NCI-H510A (cell line): ENCODE measurements at places on chromosomes 16 and 17.

DNA sequence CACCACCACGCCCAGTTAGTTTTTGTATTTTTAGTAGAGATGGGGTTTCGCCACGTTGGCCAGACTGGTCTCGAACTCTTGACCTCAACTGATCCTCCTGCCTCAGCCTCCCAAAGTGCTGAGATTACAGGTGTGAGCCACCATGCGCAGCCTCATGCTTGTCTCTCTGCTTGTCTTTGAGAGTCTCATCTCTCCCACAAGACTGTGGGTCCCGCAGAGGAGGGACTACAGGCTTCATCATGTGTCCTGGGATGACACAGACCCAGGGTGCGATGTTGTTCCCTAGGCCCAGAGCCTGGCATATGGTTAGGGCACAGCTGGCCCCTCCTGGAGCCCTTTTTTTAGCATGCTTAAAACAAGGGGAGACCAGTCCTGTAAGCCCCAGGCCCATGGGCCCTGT is 101.9 kb downstream of the NDE1 start:
- DNase-seq = no peak

- DNase-seq = peak; percentile 90
These were observed at the start of gene LLGL2 for GRCh38 chr17:75524970-75525805. LLGL2 (plus strand) TSS chr17:75525697; CDS start chr17:75543427, 17,730 bp downstream.

DNA sequence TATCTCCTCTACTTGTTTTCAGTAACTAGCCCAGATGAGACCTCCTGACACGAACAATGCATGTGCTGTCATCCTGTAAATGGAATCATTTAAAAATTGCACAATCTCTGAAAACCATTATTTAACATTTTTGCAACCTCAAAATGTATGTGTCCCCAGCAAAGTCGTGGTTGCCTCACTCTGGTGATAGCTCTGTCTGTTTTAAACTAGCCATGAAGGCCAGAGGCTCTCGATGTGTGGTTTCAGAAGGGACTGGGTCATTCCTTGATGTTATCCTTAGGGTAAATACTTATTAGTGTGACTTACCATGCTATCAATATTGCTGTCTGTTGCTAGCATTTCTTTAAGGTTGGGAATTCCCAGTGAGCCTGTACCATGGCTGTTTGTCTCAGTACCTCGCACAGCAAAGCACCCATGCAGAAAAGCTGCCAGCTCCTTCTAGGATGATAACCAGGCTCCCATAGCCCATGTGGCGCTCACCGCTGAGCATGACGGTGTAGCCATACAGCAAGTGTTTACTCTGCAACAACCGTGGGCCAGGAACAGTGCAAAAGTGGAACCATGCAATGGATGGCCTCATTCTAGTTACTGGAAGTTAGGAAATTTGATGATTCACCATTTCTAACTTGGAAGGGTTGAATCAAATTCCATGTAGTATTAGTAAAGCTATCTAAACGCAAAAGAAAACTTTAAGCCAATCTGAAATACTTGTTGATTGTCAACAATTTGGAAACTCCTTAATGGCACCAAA is 2.9 kb upstream of the PGS1 start:
- no peak for DNase-seq

- no peak for DNase-seq
These were observed 17.7 kb downstream of the BRD7 start for GRCh38 chr16:50351116-50351515.

DNA sequence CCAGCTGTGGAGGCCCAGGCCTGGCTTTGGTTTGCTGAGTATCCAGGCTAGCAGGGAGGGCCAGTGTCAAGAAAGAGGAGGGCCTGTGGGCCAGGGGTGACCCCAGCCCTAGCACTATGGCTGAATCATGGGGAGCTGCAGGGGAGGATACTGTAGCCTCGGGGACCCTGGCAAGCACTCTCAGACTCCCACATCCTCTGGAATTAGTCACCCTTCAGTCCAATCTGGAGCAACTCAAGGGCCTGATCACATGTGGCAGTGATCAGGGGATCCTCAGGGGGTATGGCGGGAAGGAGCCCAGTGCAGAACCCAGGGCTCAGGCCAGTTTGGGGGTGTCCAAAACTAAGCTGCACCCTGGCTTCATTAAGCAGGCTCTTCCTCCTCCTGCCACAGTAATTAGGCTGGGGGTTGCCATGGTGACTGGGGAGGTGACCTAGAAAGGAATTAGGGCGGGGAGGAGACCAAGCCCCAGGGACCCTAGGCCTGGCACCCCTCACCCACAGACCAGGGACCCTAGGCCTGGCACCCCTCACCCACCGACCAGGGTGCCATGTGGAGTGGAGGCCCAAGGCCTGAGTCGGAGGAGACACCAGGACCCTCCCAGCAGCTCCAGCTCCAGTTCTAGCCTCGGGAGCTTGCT is 5.8 kb downstream of the NLGN2 start:
- DNase-seq = no peak

DNA sequence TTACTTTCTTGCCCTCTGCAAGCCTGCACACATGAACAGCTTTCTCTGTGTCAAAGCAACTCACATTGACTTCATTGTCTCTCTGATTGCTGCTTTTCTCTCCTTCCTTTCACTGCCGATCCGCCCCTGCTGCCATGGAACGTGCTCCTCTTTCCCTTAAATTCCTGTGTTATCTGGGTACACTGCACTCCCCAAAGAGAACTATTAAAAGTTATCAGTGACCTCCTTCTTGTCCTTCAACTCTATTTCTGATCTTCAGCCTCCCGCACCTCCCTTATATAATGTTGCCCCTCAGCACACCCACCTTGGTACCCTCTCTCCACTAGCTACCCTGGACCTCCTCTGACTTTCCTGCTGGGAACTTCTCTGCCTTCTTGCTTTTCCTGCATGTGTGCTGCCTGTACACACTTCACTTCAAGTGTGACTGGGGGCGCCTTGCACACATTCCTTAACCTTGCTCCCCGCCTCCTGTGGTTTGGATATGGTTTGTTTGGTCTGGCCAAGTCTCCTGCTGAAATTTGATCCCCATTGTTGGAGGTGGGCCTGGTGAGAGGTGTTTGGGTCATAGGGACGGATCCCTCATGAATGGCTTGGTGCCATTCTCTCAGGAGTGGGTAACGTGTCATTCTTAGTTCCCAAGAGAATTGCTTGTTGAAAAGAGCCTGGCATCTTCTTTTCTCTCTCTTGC is 26.7 kb upstream of the PMP22 start:
- no peak for DNase-seq

- DNase-seq = no peak
These were observed 25.5 kb downstream of the POLR3E start for GRCh38 chr16:22322741-22323140.

GRCh38 chr17:68178831-68179230 is 69.0 kb upstream of the AMZ2 start:
- no peak for DNase-seq

DNA sequence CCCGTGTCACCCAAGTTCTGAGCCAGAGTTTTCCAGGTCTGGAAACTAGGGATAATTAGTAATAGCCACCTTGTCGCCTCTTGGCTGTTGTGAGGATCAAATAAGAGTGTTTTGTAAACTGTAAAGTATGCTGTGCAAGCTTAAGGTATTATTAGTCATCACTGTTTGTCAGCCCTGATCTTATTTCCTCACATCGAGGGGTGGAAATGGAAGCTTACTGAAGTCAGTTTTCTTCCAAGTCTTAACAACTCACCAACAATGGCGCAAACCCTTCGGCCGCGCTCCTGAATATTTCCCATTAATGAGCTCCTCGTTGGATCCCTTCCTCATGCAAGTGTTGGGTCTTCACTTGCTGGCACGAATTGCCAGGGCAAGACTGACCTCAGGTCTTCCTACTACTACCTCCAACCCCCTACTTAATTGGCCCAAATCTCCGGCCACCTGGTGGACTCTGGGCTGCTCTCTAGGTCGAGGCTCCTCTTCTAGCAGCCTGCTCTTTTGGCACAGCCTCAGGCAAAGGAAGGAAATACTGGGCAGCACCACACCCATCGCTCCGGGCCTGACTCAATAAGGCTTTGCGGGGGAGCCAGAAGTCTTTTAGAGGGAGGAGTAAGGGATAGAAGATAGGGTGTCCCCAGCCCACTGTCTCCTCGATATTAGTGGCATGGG is 885 bp upstream of the SLC35B1 start:
- DNase-seq = no peak

GRCh38 chr16:84686707-84687298 is 13.0 kb upstream of the USP10 start:
- DNase-seq = no peak

DNA sequence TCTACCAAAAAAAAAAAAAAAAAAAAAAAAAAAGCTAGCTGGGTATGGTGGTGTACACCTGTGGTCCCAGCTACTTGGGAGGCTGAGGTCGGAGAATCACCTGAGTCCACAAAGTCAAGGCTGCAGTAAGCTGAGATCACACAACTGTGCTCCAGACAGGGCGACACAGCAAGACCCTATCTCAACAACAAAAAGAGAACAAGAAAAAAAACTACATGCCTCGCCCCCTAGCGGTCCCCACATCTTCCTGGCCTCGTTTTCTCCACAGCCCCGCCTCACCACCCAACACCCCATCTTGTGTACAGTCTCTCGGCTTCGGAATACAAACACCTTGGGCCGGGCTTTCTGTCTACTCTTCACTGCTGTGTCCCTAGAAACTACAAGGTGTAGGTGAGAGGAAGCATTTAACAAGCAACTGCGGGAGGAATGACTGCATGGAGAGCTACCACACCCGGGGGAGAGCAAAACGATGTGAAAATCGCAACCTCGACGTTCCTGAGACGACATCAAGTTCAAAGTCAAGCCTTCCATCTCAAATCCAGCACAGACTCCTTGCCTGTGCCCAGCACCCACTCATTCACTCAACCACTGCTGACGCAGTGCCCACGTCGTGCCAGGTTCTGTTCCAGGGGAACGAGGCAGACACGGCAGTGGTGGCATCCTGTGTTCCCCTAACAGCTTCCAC is 9.0 kb downstream of the NTAN1 start:
- DNase-seq = no peak

GRCh38 chr17:8063761-8064534 is 23.6 kb downstream of the ALOX12B start:
- DNase-seq = no peak

GRCh38 chr17:2954898-2955445 is 108.4 kb downstream of the OR1D5 start:
- DNase-seq = no peak

GRCh38 chr17:31068291-31068690 is 26.5 kb upstream of the NF1 start:
- peak; percentile 12 for DNase-seq

- DNase-seq = no peak
These were observed 2.2 kb downstream of the KRTAP2-4 start for GRCh38 chr17:41063449-41063848.

- DNase-seq = no peak
These were observed 42.8 kb downstream of the PHKB start for GRCh38 chr16:47503936-47504335.

- DNase-seq = no peak
These were observed 6.8 kb downstream of the MGRN1 start for GRCh38 chr16:4631444-4631843.

DNA sequence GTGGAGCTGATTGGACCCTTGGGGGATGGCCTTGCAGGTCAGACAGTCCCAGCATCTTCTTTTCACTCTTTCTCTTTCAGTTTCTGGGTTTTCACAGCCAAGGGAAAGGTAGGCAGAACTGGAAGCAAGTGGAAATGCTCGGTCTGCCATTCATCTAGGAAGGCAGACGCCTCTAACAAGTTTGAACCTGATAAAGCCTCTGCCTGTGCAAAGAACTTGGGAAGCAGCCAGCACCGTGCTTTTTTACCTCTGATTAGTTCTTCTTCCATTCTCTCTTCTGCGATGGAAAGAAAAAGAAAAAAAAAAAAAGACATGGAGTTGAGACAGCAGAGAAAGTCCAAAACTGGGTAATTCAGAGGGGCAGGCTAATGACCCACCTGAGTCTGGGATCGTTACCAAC is 997.8 kb upstream of the EEF2KMT start:
- no peak for DNase-seq

GRCh38 chr16:81626181-81626674 is 152.9 kb upstream of the PLCG2 start:
- no peak for DNase-seq

DNA sequence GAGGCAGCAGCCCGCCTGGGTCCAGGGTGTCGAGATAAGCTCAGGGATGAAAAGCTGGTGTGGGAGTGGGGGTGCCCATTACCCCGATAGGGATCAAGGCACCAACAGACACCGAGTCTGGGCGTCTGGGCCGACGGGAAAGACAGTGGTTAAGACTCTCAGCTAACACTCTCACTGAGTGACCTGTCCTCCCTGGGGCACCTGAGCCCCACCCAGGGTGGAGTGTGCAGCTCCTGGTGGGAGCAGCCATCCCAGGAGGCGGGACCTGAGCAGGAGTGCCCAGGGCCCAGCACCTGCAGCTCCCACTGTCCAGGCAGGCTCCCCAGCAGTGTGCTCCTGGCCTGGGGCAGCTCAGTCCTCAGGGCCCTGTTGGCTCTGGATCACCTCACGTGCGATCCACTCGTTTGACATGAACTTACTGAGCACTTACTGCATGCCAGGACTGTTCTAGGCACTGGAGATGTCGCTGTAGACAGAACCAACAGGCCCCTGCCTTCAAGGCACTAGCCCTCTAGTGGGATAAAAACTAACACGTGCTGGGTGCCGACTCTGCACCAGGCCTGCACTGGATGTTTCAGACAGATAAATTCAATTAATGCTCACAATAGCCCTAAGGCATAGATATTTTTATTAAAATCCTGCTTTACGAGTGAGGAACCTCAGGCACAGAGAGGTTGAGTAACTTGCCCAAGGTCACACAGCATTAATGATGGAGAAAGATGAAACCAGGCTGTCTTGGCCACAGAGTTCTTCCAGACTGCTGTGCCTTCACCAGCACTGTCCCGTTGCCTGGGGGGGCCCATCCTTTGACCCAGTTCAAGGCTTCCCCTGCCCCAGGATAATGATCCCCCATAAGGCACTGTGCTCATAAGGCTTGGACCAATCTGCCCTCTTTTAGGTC is 1.9 kb downstream of the EVPLL start:
- DNase-seq = no peak

DNA sequence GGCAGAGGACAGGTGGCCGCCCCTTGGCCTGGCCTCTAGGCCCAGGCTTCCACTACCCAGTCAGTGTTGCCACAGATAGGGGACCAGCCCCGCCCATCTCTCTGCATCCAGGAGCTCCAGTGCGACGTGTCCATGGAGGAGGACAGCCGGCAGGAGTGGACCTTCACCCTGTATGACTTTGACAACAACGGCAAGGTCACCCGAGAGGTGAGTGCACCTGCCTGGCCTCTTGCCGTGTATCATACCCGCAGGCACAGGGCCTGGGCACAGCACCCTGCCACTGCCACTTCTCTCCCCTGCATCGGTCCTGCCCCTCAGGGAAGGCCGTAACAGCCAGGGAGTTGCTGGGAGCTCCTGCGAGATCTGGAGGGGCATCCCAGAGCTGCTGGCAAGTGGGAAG is 55.7 kb downstream of the SNX20 start:
- no peak for DNase-seq

DNA sequence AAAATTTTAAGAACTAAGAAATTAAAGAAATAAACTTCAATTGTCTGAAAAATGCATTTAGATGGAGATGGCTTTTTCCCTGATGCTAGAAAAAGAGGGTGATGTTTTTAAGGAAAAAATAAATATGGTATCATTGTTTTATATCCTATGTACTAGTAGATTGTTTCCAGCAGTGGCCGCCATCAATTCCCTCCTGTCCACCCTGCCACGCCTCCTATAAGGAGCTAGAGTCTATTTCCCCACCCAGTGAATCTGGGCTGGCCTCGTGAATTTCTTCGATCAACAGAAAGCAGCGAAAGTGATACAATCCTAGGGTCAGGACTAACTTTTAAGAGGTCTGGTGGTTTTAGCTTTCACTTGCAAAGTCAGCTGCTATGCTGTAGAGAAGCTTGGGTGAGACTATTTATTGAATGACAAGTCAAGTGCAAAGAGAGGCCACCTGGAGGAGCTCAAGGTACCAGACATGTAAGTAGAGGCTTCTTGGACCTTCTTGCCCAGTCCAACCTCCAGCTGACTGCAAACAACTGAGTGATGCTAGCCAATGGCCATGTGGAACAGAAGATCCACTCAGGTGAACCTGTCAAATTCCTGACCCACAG is 80.9 kb upstream of the MTMR4 start:
- DNase-seq = no peak
